ENCODE measurements at places on chromosomes 4 and X.

- DNase-seq, result no peak
Measured at GRCh38 chr4:108529984-108530905, 90.1 kb upstream of the RPL34 start.

GRCh38 chr4:184282251-184282713, 64.6 kb upstream of the ENPP6 start:
- DNase-seq, result no peak

GRCh38 chrX:148146121-148146520, 165.0 kb downstream of the FMR1NB start:
- no peak for DNase-seq

- no peak for DNase-seq
Measured at GRCh38 chr4:124330045-124330444, 382.5 kb downstream of the ANKRD50 start.

- DNase-seq, result no peak
Measured at GRCh38 chr4:34771632-34772031, 1472.7 kb downstream of the ARAP2 start.

DNA sequence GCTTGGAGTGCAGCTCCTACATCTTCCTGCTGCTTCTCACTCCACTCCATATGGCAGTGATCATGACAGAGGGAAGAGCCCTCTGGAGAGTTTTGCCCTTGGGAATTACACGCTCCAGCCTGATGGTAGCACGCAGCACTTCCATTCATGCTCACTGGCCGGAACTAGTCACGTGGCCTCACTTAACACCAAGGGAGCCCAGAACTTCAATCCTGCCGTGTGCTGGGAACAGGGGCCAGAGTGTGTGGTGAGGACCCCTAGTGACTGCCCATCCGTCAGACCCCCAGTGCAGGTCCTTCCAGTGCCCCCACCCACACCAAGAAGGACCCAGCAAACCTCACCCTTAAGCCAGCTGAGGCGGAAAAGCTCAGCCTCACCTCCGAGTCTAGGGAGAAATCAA, 230.7 kb downstream of the EVC2 start:
- no peak for DNase-seq

DNA sequence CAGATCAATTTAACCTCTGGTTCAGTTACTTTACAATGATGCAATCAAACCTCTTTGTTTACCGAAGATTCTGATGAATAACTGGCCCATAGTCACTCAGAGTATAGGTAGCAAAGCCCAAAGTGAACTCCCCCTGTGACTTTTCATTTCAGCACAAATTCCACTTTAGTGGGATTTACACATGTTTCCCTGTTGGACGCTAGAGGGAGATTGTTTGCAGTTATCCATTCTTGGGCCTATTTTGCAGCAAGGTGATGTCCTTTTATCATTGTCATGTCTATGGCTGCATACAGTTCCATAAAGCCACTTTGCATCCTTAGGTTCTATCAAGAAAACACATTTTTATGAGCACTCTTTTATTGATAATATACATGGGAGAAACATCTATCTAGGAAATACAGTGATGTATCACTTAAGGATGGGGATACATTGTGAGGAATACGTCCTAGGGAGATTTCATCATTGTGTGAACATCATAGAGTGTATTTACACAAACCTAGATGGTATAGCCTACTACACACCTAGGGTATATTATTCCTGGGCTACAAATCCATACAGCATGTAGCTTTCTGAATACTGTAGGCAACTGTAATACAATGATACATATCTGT, 14.5 kb upstream of the DKK2 start:
- peak; percentile 26 for DNase-seq

GRCh38 chrX:50680990-50681389, 133.0 kb downstream of the SHROOM4 start:
- no peak for DNase-seq

GRCh38 chr4:186149872-186150271, 41.5 kb upstream of the CYP4V2 start:
- DNase-seq, result peak; percentile 19

GRCh38 chrX:20374900-20375438, 108.3 kb upstream of the RPS6KA3 start:
- no peak for DNase-seq

GRCh38 chr4:100848841-100849240, 331.0 kb upstream of the EMCN start:
- no peak for DNase-seq

- peak; percentile 46 for DNase-seq
Measured at GRCh38 chr4:2591189-2591588, 54.7 kb downstream of the FAM193A start.

DNA sequence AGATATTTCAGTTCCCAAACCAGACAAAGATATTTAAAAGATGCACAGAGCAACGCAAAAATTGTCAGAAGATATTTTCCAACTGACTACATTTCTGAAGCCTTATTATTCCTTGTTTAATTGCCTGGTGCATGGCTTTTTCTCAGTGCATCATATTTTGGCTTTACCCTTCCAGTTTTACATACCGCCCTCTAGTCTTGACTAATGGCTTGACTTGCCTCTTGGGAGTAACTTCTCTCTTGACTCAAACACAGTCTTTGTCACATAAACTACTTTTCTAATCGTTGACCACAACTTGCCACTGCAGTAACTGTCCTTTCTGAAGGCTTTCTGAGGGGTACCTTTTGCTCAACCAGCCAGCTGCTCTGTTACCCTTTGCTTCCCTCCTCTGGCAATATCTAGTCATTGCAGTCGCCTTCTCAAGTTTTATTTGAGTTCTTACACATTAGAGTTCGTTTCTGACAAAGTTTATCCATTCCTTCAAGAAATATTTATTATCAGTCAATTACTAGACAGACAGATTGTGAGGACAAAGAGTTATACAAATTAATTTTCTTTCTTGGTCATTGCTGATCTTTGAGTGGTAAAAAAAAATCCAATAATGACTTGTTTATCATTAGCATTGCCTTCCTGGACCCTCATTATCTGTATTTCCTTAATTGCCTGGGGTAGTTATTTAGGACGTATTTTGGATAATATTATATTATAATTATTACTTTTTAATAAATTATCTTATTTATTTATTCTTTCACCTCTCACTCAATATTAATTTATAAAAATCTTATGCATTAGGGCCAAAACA, 506.9 kb upstream of the PCDH10 start:
- no peak for DNase-seq

DNA sequence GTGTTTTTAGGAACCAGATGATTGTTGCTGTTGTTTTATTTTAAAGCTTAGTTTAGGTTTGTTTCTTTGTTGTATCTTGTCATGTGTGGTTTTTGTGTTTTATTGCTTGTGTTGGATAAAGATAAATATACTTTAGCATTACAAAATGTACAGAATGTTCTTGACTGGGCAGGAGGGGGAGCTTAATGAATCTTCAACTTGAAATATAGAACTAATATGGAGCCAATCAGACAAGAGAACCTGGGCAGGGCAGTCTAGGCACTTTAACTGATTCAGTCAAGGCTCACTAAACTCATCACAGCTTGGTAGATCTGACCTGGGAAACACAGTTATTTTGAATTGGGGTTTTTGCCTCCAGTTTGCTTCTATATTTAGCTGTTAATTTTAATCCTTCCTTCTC, 304.2 kb downstream of the ARHGAP24 start:
- DNase-seq, result peak; percentile 53

- peak; percentile 85 for DNase-seq
Measured at GRCh38 chr4:124334119-124334518, 378.4 kb downstream of the ANKRD50 start.

GRCh38 chr4:80568891-80569290, 233.4 kb downstream of the CFAP299 start:
- DNase-seq, result no peak

GRCh38 chr4:67885762-67886161, 2.0 kb upstream of the TMPRSS11D start:
- peak; percentile 85 for DNase-seq

GRCh38 chr4:95044324-95044837, 286.6 kb downstream of the BMPR1B start:
- DNase-seq, result no peak

- DNase-seq, result peak; percentile 58
Measured at GRCh38 chr4:106670976-106671375, 302.4 kb upstream of the GIMD1 start.

DNA sequence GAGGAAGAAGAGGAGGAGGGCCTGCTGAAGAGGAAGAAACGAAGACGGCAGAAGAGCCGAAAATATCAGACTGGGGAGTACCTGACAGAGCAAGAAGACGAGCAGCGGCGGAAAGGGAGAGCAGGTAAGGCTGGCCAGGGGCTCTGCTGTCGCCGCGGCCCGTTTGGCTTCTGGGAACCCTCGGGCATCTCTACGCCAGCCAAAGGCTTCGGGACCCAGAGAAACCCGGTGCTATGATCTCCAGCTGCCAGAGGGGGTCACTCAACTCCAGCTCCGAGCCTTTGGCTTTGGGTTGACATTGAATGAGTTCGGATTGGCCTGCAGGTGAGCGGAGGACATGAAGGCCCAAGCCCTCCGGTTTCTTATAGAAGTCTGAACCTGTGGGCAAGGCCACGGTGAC, 42.8 kb downstream of the BCORL1 start:
- DNase-seq, result no peak

All from AG10803 (cell line).